Stimulated activated CD8-positive, alpha-beta memory T cell treated with anti-CD3 and anti-CD28 coated beads, Interleukin-2, amount 100 ng/mL, for 48 hours (primary cell): ENCODE measurements at places on chromosomes 2 and 18.

- DNase-seq: no peak
Measured at GRCh38 chr2:201754717-201755415, 25.9 kb downstream of the ALS2 start.

GRCh38 chr18:58253871-58254270, 209.8 kb downstream of the NEDD4L start:
- no peak for DNase-seq

DNA sequence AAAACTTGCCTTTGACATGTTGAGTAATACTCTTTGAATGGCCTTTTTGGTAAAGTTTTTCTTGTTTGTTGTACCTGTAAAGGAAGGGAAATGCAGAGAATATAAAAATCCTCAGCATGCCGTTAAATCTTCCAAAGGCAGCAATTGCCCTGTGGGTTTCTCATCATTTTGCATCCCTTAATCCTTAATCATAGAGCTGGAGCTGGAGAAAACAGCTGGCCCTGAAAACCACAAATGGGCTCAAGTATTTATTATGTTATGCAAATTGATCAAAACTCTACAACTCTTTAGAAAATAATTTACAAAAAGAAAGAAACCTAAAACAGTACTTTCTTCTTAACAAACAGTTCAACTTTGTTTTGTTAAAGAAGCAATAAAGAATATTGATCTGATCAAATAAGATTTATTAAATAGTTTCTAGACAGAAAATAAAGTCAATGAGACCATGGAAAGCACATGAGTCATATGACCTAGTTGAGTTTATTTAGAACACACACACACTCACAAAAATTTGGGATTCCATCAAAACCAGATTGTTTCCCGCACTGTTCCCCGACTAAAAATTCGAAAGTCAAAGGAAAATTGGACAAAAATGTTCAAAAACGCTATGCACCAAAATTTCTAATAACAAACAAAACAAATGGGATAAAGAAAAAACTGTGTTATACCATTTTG, 309.0 kb downstream of the GULP1 start:
- no peak for DNase-seq

GRCh38 chr18:48836806-48837615, 113.8 kb downstream of the SMAD7 start:
- DNase-seq: no peak

DNA sequence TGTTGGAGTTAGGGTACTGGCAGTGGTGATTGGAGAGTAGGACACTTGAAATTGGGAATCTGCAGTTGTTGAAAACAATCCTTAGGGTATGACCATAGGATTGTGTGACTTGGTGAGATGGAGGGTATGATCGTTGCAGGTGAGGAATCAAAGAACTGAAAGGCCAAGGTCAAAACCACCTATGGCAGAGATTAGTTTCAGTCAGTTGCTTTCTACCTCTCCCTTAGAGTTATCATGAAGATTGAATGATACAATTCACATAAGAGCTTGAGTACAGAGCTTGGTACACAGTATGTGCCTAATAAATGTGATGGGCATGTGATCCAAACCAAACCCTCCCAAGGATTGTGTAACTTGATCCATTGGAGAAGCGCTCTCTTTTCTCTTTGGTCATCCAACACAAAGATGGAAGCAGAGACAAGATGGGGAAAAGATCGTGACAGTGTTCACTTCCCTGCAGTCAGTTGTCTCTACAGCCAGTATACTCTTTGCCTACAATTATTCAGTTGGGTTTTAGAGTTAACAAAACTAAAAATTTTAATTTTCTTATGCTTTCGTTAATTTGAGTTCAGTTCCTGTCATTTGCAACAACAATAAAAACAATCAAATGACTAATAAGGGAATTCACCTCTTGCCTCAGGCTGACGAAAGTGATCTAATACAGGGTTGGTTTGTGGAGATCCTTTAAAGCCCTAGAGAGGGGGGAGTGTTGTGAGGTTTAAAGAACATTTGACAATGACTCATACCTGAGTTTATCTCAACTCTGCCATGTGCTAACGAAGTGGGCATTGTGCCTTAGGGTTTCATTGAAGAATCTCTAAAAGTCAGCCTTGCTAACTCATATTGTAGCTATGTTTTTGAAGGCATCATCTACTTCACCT, 14.8 kb upstream of the SMAD2 start:
- no peak for DNase-seq

GRCh38 chr2:217267758-217268157, 407.9 kb upstream of the TNP1 start:
- no peak for DNase-seq

DNA sequence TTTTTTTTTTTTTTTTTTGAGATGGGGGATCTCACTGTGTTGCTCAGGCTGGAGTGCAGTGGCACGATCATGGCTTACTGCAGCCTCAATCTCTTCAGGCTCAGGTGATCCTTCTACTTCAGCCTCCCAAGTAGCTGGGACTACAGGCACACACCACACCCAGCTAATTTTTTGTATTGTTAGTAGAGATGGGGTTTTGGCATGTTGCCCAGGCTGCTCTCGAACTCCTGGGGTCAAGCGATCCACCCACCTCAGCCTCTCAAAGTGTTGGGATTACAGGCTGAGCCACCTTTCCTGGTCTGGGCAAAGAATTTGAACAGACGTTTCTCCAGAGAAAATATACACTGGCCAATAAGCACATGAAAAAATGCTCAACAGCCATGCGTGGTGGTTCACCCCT, 2.9 kb upstream of the SNRNP200 start:
- DNase-seq: no peak

GRCh38 chr2:120748310-120748709, 12.6 kb downstream of the GLI2 start:
- no peak for DNase-seq

DNA sequence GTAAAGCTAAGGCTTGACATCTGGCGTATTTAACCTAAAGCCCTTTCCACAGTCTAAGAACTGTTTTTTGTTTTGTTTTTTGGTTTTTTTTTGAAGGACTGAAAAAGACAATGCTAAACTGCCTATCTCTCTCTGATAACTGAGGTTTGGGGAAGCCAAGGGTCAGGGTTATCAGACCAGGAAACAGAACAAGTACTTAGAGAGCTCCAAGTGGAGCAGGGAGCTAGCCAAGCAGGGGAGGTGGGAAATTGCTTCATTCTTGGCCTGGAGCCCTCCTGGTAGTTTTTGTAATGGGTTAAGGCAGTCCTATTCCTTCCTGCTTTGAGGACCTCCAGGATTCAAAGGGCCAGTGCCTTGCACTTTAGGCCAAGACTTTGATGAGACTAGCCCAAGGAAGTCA, 154.3 kb upstream of the LTBP1 start:
- DNase-seq: no peak

DNA sequence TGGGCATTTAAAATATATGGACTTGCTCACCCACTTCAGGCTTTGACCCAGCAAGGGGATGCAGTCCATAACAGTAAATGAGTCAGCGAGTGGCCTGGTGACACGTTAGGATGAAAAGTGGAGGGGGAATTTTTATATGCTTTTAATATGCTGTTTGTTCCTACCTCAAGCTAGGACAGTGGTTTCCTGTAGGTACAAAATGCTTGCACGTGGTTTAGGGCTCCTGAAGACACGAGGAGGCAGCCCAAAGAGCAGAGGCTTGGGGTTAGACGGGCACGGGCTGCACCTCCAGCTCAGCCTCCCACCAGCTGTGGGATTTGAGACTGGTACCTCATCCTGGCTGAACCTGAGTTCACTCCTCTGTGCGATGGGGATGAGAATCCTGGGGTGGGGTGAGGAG, 306.2 kb upstream of the CXCR4 start:
- no peak for DNase-seq

- DNase-seq: no peak
Measured at GRCh38 chr2:179049203-179049545, 763 bp downstream of the CCDC141 start.

- no peak for DNase-seq
Measured at GRCh38 chr2:234355021-234355720, 141.7 kb downstream of the ARL4C start.

- DNase-seq: no peak
Measured at GRCh38 chr2:238176613-238177012, 17.8 kb downstream of the ERFE start.

- no peak for DNase-seq
Measured at GRCh38 chr2:38945911-38946310, 56.2 kb downstream of the ARHGEF33 start.

GRCh38 chr2:41084321-41084720, 632.4 kb upstream of the SLC8A1 start:
- no peak for DNase-seq

DNA sequence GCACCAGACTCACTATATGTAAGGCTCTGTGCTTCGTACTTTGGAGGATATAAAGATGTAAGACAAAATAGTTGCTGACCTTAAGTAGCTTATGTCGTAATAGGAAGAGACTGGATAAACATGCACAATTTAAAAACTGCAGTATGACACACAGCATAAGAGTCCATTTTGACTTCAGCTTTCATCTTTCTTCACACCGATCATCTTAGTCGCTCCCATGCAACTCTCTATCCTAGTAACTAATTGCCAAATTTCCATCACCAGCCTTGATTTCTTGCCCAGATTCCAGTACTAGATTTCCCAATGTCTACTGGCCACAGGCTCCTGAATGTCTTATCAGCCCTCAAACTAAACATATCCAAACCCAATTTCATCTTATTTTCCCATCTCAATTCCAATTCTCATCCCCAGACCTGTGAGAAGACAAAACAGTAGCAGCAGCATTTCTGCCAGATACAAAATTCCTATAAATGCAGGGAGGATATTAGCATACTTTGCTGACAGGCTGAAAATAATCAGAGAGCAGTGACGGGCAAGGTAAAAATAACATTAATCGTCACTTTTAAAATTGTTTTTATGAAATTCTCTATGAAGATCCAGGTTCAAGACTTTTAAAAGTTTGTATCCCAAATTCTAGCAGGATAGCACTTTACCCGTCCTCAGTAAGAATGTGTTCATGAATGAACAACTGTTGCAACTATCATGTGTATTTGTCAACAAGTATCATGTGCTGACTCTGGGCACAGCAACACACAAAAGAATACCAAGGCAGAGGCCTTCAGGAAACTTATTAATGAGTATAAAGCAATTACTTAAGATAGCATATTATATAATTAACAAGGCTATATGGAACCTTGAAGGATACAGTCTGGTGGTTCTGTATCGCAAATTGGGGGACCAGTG, 42.2 kb downstream of the KIDINS220 start:
- no peak for DNase-seq

- no peak for DNase-seq
Measured at GRCh38 chr2:210269148-210269547, 43.9 kb upstream of the ACADL start.

DNA sequence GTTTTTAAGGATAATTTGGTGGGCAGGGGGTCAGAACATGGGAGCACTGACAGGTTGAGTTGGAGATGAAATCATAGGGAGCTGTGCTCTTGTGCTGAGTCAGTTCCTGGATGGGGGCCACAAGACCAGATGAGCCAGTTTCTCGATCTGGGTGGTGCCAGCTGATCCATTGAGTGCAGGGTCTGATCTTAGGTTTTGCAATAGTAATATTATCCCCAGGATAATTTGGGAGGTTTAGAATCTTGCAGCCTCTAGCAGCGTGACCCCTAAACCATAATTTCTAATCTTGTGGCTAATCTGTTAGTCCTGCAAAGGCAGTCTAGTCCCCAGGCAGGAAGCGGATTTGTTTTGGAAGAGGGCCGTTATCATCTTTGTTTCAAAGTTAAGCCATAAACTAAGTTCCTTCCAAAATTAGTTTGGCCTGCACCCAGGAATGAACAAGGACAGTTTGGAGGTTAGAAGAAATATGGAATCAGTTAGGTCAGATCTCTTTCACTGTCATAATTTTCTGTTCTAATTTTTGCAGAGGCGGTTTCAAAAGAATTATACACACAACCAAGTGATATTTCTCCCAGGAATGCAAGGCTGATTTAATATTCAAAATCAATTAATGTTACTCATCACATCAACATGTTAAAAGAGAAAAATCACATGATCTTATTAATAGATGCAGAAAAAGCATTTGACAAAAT, 23.0 kb downstream of the DBI start:
- DNase-seq: no peak

DNA sequence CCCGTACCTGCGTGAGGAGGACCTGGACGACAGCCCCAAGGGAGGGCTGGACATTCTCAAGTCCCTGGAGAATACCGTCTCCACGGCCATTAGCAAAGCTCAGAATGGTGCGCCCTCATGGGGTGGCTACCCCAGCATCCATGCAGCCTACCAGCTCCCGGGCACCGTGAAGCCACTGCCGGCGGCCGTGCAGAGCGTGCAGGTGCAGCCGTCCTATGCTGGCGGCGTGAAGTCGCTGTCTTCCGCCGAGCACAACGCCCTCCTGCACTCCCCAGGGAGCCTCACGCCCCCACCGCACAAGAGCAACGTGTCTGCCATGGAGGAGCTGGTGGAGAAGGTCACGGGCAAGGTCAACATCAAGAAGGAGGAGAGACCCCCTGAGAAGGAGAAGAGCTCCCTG, 76.4 kb downstream of the TSHZ1 start:
- DNase-seq: no peak

DNA sequence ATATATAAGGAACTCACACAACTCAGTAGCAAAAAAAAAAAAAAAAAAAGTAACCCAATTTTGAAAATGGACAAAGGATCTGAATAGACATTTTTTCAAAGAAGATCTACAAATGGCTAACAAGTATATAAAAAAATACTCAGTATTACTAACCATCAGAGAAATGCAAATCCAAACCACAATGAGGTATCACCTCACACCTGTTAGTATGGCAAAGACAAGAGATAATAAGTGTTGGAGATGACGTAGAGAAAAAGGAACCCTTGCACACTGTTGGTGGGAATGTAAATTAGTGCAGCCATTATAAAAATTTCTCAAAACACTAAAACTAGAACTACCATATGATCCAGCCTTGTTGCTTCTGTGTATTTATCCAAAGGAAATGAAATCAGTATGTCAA, 5.8 kb upstream of the CNDP1 start:
- DNase-seq: no peak

DNA sequence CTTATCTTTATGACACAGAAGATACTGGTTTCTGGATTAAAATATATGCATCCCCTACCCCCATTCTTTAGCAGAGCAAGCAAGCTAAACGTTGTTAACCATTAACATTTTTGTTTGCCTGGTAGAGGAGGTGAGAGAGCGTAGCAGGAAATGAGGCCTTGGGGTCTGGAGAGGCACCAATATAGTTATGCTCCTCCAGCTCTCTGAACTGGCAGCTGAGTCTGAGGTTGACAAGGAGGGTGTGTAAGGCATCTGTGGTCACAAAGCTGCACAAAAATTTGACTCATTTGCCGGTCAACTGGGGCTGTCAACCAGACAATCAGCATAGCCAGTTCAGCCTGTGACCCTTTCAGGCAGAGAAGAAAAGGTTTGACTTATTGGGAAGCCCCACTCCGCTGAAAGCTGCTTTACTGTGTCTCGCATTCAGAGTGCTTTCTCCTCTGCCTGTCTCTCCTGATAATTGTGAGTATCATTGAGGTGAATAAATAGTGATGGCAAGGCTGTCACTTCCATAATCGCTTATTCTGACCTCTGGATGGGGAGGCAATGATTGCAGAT, 647.5 kb upstream of the SETBP1 start:
- no peak for DNase-seq

GRCh38 chr18:63779386-63779785, 4.2 kb downstream of the SERPINB7 start:
- DNase-seq: no peak

DNA sequence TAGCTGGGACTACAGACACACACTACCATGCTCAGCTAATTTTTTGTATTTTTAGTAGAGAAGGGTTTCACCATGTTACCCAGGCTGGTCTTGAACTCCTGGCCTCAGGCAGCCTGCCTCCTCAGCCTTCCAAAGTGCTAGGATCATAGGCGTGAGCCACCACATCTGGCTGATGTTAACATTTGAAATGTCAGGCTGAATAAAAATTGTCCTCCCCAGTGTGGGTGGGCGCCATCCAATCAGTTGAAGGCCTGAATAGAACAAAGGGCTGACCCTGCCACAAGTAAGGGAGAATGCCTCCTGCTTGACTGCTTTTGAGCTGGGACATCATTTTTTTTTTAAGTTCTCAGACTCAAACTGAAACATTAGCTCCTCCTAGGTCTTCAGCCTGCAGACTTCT, 21.0 kb upstream of the RHOB start:
- no peak for DNase-seq
